BJ (cell line): ENCODE measurements at places on chromosomes 1 and 21. TPM values are rescaled to one million over a fixed set of nuclear protein-coding genes. Genes with fewer than 3 reads are reported as not detected.

Gene SPRR1B
- not detected in 2 replicates for polyA plus RNA-seq

Gene SAMSN1
- polyA plus RNA-seq = not detected in 2 replicates

Gene MAP10
- polyA plus RNA-seq = 0.52 and 0.81 TPM in 2 replicates

Gene CD1B
- polyA plus RNA-seq = not detected in 2 replicates

Gene CD53
- polyA plus RNA-seq = not detected in 2 replicates

DNA sequence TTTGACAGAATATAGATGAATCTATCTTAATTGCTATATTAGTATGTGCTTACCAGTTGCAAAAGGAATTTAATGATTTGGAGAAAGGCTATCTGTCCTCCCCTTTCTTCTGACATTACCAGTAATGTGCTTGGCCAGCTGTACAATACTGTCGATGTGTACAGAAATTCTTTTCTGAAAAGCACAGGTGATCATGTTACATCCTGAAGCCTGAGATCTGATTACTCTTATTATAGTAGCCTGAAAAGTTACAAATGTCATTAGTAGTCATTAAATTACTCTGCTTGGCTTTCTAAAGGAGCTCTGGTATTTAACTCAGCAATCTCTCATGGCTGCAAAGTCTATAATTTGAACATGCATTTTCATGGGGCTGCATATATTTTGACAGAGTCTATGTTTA lies 209.8 kb downstream of the PTPRC start:
- no peak for DNase-seq

- DNase-seq = no peak
Measured at GRCh38 chr21:38950435-38951094, 144.8 kb downstream of the ETS2 start.

GRCh38 chr1:30753660-30754123 lies 3.9 kb downstream of the LAPTM5 start:
- DNase-seq = no peak

GRCh38 chr1:41657679-41658295 lies 173.3 kb upstream of the EDN2 start:
- DNase-seq = no peak

GRCh38 chr1:14543191-14543840 lies 55.2 kb upstream of the KAZN start:
- DNase-seq = no peak

- no peak for DNase-seq
Measured at GRCh38 chr1:230414694-230415093, 11.4 kb downstream of the PGBD5 start.

GRCh38 chr1:93972341-93972740 lies 63.1 kb upstream of the GCLM start:
- no peak for DNase-seq

DNA sequence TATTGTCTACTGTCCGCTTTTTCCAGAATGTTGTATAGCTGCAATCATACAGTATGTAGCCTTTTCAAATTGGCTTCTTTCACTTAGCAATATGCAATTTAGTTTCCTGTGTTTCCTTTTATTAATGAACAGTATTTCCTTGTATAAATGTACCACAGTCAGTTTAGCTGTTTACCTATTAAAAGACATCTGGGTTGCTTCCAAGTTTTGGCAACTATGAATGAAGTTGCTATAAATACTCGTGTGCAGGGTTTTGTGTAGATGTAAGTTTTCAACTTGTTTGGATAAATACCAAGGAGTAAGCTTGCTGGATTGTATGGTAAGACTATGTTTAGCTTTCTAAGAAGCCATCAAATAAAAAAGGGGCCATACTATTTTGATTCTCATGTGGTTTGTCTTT lies 24.4 kb upstream of the KCNJ6 start:
- DNase-seq = no peak

GRCh38 chr1:69103705-69104385 lies 463.9 kb upstream of the LRRC7 start:
- no peak for DNase-seq

DNA sequence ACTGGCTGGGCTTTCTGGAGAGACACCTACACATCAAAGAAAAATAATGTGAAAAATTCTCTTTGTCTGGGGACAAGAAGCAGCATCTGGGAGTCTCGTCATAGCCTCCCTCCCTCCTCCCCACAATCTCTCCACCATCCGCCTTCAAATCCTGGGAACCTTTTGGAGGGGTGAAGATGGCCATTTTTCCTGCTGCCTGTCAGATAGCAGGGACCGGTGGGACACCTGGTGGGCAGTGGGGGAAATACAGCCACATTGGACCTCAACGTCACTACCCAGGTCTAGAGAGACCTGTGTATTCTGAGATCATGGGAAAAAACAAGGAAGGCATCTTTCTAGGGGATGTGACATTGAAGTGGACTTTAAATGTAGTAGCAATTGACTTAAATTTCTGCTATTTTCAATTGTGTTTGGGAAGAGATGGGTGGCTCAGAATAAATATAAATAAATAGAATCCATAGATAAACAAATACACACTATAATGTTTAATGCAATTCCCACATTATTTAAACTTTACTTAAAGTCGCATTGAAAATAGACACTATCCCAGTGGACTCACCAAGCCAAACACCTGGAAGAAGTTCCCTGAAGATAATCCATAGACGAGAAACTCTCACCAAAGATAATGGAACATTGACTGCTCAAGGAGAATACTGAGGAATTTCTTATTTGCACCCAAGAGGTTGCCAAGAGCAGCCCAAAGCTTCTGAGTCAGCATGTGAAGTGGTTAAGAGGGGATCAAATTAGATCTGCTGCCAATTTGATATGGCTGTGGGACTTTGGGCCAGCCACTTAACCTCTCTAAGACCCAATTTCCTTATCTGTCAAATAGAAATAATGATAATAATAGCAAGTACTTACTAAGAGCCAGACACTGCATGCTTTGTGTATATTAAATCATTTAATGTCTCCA lies 147.6 kb upstream of the CAMK1G start:
- DNase-seq = no peak

GRCh38 chr21:14096172-14096571 lies 114.6 kb downstream of the LIPI start:
- DNase-seq = no peak

DNA sequence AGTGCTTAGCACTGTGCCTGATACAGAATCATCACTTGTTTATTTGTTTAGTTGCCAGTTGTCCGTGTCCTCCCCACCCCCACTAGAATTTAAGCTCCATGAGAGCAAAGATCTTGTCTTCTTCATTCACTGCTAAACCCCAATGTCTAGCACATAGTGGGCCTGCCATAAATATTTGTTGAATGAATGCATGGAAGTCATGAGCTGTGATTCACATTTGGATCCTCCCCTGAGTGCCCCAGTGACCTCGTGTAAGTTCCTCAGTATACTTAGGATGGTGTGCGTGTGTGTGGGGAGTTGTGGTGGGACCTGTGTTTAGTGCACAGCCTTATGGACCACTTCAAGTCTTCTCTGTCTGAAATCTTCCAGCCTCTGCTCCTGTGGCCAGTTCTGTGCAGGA lies 23.1 kb downstream of the IER5 start:
- no peak for DNase-seq

DNA sequence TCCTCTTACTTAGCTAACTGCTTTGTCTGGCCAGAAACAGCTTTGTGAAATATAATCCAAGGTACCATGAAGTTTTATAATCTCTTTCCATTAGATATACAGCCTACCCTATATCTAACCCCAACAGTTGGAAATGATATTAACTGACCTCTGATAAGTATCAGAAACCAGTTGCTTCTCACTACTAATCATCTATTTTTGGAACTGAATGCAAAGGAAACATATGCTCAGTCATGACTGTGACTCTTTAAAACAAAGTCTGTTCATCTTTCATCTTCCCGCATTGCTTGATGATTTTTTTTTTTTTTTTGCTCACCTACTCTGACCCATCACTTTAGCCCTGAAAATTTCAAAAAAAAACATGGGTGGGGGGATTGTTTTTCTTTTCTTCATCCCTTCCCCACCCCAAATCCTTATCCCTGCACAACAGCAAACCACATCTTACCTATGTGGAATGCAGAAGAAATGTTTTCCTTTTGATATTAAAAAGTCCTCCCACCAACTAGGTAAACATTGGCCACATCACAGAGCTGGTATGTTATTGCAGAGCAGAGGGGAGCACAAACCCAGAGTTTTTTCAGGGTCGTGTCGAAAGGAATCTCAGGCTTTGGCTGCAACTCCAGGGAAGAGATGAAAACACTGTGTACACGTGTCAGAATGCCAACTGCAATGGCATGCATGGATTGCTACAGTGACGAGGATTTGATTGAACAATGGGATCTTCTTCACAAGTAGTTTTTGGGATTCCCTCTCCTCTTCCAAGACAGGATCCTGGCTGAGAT lies 137.3 kb downstream of the SLC30A10 start:
- DNase-seq = no peak

DNA sequence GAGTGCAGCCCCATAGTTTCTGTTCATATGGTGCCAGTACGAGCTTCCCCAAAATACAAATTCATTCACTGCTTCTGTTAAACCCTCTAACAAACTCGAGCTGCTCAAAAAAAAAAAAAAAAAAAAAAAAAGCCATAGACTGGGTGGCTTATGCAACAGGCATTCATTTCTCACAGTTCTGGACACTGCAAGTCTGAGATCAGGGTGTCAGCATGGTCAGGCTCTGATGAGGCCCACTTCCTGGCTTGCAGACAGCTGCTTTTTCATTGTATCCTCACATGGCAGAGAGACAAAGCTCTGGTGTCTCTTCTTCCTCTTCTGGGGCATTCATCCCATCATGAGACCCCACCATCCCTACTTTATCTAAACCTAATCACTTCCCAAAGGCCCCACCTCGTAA lies 121.6 kb downstream of the PTBP2 start:
- peak; percentile 23 for DNase-seq

DNA sequence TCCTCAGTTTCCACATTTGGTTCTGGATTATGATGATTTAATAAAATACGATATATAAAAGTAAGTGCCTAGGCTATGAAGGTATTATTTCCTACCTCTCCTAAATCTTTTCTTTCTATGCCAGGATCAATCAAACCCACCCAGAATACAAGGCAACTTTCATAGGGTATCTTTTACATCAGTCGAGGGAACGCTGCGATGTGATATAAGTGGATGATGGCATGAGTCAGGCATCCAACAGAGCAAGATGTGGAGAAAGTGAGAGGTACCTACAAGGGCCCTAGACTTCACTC lies 781 bp downstream of the TTLL7 start:
- no peak for DNase-seq

DNA sequence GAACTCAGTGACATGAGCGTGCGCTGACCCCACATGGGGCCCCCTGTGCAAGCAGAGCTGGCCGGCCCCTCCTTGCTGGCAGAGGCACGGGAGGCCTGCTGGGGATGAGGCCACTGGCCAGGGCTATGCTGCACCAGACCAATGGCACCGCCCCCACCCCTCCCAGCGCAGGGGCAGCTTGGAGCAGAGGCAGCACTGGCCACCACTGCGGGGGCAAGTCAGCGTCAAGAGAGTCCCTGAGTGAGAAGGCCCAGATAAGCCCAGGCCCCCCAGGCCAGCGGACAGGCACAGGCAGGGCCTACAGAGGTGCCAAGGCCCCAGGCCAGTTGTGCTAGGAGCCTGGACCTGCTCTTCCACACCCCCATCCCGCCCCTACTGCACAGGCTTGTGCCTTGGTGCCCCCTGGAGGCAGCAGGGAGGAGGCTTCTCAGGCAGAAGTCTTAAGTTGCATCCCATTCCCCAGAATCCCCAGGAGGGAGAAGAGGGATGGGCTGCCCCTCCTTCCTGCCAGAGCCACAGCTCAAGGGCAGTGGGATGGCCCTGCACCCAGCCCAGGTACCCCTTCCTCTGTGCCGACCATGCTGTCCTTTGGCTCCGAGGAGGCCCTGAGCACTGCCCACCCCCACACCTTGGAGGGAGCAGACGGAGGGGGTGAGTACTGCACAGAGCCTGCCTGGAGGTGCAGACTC lies 35.8 kb downstream of the EPHX1 start:
- DNase-seq = no peak

GRCh38 chr1:234656944-234657654 lies 47.1 kb upstream of the IRF2BP2 start:
- DNase-seq = peak; percentile 82
